Activated CD4-positive, alpha-beta memory T cell treated with anti-CD3 and anti-CD28 coated beads for 36 hours (primary cell): ENCODE measurements at places on chromosomes 2 and 18.

GRCh38 chr2:241339839-241340630 lies 16.1 kb upstream of the FARP2 start:
- no peak for DNase-seq

DNA sequence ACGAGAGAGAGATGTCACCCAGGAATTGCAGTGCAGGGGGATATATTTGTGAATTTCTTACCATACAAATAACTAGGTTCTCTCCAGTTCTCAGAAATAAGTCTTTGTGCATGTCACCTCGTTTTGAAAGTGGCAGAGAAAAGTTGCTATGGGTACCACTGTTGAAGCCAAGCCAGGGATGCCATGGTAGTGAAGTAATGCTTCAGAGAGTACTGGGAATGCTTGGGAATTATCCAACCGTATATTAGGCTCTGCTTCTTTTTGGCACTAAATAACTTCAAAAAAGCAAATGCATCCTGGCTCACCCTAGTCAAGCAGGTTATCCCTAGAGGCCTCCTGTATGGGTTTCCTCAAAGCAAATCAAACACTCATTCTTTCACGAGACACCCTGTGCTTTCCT lies 50.7 kb upstream of the DDX18 start:
- no peak for DNase-seq

DNA sequence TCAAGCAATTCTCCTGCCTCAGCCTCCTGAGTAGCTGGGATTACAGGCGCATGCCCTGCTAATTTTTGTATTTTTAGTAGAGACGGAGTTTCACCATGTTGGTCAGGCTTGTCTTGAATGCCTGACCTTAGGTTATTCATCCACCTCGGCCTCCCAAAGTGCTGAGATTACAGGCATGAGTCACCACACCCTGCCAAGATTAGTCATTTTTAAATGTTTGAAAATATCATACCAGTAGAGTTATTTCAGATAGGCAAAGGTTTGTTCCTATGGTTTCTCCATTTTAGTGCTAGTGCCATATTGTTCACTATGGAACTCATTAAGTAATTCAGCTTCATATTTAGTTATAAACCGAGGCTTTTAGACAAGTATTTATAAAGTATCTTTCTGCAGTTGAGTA lies 52.3 kb downstream of the HIBCH start:
- no peak for DNase-seq

DNA sequence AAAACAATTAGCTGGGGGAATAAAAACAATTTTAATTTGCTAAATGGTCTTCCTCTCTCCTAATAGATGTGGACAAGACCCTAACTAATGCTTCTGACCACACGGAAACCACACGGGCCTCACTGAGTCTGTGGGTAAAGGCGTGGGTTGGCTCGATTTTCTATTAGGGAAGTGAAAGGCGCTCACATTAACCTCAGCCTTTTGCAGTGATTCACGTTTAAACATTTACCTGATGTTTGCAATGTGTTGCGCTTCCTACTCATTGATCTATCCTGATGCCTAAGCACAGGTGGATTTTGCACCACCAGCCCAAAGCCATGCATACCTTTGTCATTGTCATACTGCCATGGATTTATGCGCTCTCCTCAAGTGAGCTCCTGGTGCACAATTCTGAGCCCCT lies 35.6 kb upstream of the NRP2 start:
- DNase-seq = no peak
